ENCODE measurements at places on chromosomes 1 and 21.

- DNase-seq: no peak
These were observed 179.8 kb upstream of the DAB1 start for GRCh38 chr1:57603696-57604095.

GRCh38 chr1:6866825-6867224 lies 81.6 kb downstream of the CAMTA1 start:
- DNase-seq: no peak

DNA sequence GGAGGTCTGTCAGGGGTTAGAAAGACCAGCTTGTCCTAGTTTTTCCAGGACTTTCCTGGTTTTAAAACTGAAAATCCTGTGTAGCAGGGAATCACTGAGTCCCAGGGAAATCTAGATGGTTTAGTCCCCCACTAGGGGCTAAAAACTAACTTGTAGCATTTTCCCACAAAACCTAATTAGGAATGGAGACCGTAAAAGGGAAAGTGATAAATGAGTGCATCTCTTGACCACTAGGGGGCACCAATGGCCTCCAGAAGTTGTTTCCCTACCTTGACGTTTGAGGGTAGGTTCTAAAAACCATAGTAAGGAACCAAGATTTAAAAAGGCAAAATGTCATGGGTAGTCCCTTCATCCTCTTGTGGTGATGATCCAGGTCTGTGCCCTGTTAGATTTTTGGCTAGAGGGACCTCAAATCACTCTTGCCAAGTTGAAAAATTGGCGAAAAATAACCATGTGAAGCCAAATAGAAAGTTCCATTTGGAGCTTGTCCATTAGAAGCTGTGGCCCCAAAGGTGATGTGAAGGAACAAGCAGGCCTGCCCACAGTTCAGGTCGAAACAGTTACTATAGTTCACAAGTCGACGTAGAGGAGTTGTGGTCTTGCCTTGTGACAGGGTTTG lies 24.5 kb downstream of the CLIC6 start:
- peak; percentile 55 for DNase-seq

DNA sequence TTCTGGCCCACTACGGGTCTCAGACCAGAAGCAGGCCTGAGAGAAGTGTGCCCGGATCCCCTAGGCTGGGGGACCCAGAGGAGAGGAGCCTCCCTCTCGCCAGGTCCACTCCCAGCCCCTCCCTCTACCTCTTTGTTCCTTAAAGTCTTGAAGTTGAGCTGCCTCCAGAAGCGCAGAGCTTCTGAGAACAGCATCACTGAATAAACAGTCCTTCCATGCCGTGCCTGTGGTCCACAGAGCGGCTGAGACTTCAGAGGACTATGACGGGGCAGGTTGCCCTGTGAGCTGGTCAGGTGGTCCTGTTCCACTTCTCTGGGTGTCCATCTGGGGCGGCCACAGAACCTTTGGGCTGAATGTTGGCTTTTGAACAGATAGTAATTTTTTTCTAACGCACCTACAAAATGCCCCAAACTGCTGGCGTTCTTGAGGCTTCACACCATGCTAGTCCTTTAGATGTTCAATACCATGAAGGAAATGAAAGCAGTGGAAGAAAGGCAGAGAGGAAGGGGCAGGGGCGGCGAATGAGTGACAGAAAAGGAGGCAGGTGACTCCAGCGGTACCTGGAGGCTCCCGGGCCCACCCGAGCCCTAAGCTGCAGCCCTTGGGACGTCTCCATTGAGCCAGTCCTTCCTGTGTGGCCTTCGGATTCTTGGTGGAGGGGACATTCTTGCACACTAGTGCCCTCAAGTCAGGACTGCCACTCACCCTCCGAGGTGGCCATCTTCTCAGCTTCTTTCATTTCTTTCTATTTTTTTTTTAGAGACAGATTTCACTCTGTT lies 239.3 kb upstream of the VAMP3 start:
- no peak for DNase-seq

DNA sequence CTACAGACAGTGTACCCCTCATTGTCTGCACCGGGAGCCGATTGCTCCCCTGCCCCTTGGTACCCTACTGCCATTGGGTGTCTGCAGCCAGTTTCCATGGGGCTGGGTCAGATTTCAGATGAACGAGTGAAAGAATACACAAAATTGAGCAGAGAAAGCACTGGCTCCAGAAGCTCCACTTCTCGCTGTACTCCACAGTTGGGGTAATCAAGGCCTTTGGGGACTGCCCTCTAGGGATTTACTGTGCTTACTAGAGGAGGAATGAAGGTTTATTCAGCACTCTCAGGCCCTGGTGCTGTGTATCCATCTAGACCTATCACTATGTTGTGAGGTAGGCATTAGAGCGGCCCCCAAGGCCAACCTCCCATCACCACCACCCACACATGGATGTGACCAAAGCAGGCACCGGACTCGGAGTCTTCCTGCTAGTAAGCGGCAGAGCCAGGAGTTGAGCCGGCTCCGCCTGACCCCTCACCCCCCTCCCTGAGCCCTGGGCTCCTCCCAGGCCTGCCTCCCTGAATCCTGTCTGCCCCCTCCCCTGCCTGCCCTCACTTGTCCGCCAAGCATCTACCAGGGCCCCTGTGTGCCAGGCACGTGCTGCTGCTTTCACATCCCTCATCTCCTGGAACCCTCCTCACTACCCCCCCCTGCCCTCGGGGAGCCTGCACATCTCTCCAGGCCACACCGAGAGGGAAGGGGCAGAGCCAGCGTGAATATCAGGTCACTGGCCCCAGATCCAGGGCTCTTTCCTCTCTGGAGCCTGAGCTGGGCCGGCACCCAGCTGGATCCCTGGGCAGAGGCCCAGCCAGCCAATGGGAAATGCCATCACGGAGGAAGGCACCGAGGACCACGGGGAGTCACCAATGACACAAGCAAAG lies 23.3 kb downstream of the KCNN3 start:
- DNase-seq: no peak

GRCh38 chr1:21857142-21857839 lies 45.2 kb downstream of the LDLRAD2 start:
- DNase-seq: no peak

DNA sequence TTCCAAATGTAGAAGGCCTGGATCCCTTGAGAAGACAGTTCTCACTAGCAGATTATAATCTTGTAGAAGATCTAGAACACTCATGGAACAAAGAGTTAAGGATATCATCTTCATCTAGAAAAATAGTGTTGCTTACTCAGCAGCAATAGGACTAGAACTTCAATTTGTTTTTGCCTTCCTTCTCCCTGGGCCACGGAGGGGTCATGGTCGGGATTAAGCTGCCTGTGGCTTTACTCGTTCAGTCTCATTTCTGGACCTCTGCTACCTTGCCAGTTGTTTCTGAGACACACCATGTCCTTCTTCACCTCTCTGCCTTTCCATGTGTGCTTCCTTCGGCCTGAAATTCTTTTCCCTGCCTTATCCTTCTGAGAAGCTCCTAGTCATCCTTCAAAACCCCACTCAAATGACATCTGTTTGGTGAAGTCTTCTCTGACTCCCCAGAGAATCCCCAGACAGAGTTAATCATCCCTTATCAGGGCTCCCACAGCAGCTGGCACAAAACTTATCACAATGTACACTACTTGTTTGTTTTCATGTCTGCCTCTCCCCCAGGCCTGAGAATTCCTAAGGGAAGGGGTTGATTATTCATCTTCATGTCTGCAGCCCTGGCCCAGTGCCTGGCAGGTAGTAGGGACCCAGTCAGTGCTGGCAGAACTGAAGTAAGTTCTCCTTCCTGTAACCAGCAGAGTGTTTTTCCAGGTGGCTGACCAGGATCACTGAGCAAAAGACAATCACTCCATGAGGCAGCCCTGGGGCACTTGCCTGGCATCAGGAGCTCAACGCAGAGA lies 15.5 kb upstream of the SNX27 start:
- DNase-seq: no peak

DNA sequence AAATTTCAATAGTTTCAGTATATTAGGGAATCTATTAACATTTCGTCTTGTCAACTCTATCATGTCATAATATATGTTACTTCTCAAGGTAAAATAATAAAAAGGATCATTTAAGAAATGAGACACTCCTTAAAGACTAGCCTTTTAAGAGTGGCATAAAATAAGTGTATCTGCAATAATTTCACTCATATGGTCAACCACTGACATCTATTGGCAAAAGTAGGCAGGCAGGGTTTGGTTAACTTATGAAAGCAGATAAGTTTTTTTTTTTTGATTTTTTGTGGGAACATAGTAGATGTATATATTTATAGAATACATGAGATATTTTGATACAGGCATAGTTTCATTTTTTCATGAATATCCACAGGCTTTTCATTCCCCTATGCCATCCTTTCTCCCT lies 5.5 kb upstream of the RGS21 start:
- no peak for DNase-seq

- peak; percentile 81 for DNase-seq
These were observed 2.0 kb downstream of the KCNA3 start for GRCh38 chr1:110672753-110673108.

GRCh38 chr1:156496211-156496761 lies 4.3 kb downstream of the MEF2D start:
- no peak for DNase-seq

Data from CD4-positive, alpha-beta T cell treated with Interleukin-21 for 1 hour (primary cell).